Posterior vena cava (tissue), 2 donors: ENCODE measurements at places on chromosomes 5 and 9. TPM values are rescaled to one million over a fixed set of nuclear protein-coding genes. Genes with fewer than 3 reads are reported as not detected.

- no peak for DNase-seq
These were observed 39.3 kb downstream of the CLINT1 start for GRCh38 chr5:157819502-157820115.

DNA sequence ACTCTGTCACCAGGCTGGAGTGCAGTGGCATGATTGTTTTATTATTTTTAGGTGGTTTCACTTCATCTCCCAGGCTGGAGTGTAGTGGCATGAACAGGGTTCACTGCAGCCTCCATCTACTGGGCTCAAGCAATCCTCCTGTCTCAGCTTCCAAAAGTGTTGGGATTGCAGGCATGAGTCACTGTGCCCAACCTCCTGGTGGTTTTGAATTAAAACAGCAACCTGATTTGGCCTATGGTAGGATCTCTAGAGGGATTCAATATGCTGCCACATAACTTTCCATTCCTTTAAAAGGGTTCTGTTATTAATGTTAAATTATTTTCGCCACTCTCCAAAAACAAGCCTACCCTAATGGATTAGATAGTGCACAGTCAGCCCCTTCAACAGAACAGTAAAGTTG, 9.9 kb upstream of the HSPA4 start:
- DNase-seq = no peak

GRCh38 chr9:125603478-125604021, 103.5 kb downstream of the MAPKAP1 start:
- no peak for DNase-seq

DNA sequence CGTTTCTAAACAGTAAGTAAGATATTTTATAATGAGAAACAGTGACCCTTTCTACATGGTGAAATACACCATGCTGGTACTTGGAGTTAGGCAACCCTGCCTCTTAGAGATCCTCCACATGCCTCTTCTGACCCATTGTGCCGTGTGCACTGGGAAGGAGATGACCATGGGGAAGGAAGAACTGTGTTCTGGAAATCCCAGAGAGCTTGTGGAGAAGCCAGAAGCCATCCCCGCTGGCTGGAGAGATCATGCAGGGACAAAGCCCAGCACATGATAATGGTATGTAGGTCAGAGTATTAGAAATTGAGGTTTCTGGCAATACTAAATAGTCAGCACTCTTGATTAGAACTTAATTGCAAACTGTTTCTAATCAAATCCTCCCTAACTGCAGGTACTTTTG, 307.3 kb downstream of the FBXL7 start:
- DNase-seq = no peak

DNA sequence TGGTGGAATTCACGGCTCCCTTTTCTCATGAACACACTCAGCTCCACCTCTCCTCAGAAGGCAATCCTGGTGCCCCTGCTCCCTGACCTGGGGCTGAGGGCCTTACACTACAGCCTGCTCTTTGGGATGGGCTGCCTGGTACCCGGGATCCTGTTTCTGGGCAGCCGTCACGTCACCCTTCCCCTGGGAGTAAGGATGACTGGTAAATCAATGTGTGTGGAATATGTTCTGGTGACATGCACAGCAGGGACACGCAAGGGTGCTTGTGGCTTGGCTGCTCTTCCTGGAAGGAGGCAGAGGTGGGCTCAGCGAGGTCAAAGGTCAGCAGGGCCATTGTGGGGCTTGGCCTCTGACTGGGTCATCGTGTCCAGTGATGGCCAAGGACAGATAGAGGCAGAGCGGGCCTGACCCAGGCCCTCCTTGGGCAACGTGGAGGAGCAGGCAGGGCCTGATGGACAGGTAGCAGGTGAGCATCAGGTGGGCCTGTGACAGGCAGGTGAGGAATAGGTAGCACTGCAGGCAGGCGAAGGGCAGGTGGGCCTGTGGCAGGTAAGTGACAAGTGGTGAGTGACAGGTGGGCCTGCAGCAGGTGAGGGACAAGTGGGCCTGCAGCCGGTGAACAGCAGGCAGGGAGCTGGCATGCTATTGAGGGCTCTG, 399.4 kb upstream of the IRX4 start:
- peak; percentile 51 for DNase-seq

DNA sequence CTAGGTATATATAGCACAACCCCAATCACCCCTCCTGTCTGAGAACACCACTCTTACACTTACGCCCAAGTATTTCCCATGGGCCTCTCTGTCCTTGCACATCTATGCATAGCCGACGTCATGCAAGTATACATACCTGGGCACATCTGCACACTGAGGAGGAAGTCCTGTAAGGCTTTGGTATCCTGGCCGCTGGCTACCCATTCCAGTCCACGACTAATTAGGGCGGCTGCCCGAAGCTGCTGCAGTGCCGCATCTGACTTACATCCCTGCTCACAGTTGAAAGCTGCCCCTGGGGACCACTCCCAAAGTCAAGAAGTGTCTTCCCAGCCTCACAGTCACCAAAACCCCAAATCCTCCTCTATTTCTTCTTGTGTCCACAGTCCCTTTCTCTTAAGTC, 2.4 kb upstream of the VCP start:
- peak; percentile 60 for DNase-seq

DNA sequence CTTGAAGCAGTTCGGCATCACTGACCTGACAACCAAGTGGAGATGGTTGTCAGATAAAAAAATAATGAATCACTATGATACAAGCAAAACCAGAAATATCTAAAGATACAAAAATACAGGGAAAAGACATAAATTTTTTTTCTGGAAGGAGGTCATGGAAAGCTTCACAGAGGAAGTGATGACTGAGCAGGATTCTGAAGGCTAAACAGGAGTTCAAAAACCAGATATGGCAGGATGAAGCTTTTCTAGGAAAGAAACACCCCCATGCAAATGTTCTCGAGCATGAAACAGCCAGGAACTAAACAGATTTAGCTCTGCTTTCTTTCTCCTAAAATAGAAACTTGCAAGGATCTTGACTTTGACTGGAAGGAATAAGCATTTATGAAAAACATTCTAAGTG, 60.7 kb upstream of the IFNE start:
- DNase-seq = no peak

- DNase-seq = no peak
These were observed 570.6 kb upstream of the KLF4 start for GRCh38 chr9:108060175-108060574.

- DNase-seq = no peak
These were observed 26.9 kb upstream of the CEMIP2 start for GRCh38 chr9:71795097-71795813.

DNA sequence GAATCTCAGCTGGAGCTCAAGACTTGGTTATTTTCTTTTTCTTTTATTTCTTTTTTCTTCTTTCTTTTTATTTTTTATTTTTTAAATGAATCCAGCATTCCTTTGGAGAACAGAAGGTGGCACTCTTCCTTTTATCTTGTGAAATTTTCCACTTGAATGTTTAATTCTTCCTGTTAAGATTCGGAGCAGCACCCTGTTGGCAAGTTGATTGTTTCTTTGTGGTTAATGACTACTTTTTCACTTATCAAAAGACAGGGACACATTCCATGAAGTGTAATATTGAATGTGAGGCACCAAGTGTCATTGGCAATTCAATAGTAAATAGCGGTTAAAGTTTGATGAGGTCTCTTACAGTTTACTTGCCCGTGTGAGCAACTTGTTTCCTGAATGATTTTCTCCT, 240.5 kb upstream of the CHD1 start:
- DNase-seq = no peak

The TRMT10B gene
- 7.4 TPM for total RNA-seq

The LECT2 gene
- not detected for total RNA-seq

The GABRA1 gene
- total RNA-seq = not detected
